HepG2 (cell line): ENCODE measurements at places on chromosomes 11 and 22.
A peak's percentile ranks its signal among the peaks of the same experiment; 100 is the strongest.

GRCh38 chr22:33897448-33897835 is 22.8 kb downstream of the LARGE1 start:
- no peak for DNase-seq

GRCh38 chr11:32052215-32052614 is 38.7 kb upstream of the RCN1 start:
- DNase-seq: peak; percentile 18

DNA sequence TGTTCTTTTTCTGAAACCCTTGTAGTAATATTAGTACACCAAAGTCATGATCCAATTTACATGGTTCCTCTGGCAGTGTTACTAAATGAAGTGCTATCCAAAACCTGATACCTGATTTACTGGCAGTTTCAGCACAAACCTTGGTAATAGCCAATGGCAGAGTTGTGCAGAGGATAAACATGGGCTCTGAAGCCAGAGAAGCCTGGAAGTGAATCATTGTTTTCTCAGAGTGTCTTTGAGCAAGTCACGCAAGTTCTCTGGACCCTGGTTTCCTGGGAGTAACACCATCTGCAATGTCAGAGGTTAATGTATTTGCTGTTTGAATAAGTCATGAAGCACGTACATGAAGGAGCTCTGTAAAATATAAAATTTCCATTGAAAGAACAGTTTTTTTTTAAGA is 222.3 kb upstream of the NARS2 start:
- no peak for DNase-seq

- no peak for DNase-seq
These were observed 48.1 kb upstream of the SPATA19 start for GRCh38 chr11:133893381-133893780.

DNA sequence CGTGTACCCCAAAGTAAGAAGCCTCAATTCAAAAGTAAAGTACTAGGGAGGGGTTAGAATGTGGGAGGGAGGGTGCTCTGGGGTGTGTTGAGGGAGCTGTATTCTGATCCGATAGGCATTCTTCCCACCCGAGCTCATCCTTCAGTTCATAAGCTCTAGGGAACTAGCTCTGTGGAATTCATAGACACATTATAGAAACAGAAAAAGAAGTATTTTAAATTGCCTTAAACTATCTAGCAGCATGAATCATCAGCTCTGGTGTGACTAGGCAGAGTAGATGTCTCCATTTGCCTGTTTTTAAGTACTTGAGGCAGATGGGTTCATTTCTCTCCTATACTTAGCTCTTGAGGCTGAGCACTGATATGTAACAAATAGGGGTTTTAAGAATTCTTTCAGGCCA is 7.3 kb upstream of the SGSM3 start:
- no peak for DNase-seq

DNA sequence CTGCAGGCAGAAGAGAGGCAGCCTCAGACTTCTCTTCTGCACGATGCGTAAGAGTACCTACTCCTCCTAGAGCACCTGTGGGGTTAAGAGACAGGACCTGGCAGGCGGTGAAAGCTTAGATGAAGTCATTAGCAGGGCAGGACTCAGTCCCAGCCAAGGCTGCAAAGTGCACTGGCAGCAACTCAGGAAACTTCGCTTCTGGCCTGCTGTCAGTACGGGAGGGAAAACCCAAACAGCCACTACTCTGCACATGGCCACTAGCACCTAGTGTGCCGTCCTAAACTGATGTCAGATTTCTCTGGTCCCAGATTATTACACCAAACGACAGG is 8.8 kb upstream of the KLHL35 start:
- no peak for DNase-seq

- DNase-seq: no peak
These were observed 134.0 kb upstream of the SYN3 start for GRCh38 chr22:33192156-33192555.

GRCh38 chr11:121494355-121495099 is 41.8 kb upstream of the SORL1-AS1 start:
- DNase-seq: no peak

DNA sequence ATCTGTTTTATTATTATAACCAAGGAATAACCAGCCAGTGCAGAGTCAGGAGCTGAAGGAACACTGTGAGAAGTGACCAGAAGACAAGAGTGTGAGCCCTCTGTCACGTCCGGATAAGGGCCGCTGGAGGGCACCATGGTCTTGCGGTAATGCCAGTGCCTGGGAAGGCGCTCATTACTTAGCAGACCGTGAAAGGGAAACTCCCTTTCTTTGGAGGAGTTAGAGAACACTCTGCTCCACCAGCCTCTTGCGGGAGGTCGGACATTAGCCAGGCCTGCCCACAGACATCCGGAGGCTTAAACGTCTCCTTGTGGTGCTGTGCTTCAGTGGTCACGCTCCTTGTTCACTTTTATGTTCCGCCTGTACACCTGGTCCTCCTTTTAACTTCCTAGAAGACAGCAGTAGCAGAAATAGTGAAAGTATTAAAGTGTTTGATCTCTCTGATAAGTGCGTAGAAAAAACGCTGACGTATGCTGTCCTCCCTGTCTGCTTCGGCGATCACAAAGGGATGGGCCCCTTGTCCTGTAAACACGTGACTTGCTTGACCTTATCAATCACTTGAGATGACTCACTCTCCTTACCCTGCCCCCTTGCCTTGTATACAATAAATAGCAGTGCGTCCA is 120.6 kb upstream of the LMO1 start:
- DNase-seq: no peak

DNA sequence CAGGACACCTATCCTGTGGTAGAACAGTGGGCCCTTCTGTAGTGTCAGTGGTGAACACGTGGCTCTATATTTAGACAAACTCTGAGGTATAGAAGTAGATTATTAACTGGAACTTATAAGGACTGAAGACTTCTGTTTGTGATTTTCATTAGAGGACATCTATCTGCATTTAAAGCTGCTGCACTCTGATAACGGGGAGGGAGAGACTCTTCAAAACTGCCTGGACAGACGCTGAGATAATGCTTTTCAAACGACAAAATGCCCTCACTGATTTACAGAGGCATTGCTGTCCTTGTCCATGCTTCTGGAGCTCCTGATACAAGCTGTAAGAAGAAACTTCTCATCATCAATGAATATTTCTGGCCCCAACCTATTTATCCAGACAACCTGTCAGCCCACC is 425.2 kb downstream of the OPCML start:
- DNase-seq: no peak

- DNase-seq: no peak
These were observed 93.5 kb downstream of the CCDC81 start for GRCh38 chr11:86468169-86468568.

DNA sequence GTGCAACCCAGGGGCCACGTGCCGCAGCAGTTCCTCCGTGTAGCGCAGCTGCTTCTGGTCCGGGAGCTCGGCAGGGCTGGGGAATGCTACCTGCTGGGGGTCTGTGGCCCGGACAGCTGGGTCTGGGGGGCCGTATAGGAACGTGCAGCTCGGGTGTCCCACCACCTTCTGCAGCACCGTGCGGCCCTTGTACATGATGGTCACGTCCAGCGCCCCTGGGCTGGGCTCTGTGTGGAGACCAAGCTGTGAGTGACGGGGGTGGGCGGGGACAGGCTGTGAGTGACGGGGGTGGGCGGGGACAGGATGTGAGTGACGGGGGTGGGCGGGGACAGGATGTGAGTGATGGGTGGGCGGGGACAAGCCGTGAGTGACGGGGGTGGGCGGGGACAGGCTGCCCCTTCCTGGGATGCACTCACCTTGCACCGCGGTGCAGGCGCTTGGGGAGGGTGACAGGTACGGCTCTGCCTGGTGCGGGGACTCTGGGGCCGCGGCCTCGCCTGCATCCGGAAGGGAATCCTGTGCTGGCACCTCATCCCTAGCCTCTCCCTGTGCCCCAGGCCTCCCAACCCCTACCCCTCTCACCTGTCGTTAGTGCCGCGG is 2.3 kb downstream of the IRF7 start:
- DNase-seq: no peak

GRCh38 chr22:27718186-27719035 is 83.1 kb downstream of the MN1 start:
- peak; percentile 25 for DNase-seq

- DNase-seq: no peak
These were observed 2.1 kb upstream of the ATF4 start for GRCh38 chr22:39518144-39518786.

DNA sequence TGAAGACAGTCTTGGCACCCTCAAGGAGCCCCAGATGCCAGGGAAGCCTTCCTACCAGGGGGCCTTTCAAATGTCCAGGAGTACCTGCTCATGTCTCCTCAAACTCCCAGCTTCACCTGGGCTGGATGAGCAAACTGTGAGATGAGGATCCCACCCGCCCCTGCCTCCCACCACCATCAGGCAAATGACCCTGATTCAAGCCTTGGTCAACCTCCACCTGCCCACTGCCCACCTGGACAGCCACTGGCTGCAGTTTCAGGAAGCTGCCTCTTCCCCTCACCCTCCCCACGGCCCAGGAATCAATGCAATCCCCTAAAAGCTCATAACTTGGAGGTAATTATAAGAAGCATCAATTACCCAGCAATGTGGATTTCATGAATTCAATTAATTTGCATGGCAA is 122.7 kb downstream of the BUD13 start:
- no peak for DNase-seq

- no peak for DNase-seq
These were observed 112.3 kb downstream of the TMPRSS5 start for GRCh38 chr11:113593698-113594308.

- no peak for DNase-seq
These were observed 38.7 kb downstream of the NARS2 start for GRCh38 chr11:78535920-78536319.

GRCh38 chr11:63569570-63569969 is 6.4 kb upstream of the PLAAT2 start:
- DNase-seq: no peak

DNA sequence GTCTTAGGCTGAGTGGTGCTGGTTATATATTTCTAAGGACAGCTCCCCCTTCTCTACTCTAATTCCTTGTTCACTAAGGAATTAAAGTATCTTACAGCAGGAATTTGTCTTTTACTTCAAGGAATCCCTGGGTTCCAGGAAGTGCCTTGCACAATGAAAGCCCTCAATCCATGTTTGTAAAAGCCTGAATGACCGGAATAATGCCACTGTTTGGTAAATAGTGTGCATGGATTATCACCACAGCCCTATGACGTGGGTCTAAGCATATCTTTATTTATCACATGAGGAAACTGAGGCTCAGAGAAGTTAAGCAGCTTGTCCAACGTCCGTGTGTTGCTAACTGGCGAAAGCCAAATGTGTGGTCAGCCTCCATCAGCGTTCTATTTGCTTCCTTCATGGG is 135.7 kb upstream of the NAV2 start:
- DNase-seq: no peak

DNA sequence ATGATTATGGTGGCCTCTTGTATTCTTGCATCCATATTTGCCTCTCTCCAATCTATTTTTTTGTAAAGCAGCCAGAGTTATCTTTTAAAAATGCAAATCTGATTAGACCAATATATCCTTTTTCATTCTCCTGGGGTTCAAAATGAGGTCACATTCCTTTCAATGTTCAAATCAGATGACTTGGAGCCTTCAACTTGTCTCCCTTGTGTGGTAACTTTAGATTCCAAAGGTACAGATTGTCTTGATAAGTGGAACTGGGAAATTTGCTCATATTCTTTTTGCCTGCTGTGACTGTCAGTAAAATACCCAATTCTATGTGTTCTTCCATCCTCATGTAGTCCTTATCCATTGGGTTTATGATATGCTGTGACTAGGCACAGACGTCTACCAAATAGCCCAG is 15.1 kb upstream of the CAPRIN1 start:
- DNase-seq: peak; percentile 55

DNA sequence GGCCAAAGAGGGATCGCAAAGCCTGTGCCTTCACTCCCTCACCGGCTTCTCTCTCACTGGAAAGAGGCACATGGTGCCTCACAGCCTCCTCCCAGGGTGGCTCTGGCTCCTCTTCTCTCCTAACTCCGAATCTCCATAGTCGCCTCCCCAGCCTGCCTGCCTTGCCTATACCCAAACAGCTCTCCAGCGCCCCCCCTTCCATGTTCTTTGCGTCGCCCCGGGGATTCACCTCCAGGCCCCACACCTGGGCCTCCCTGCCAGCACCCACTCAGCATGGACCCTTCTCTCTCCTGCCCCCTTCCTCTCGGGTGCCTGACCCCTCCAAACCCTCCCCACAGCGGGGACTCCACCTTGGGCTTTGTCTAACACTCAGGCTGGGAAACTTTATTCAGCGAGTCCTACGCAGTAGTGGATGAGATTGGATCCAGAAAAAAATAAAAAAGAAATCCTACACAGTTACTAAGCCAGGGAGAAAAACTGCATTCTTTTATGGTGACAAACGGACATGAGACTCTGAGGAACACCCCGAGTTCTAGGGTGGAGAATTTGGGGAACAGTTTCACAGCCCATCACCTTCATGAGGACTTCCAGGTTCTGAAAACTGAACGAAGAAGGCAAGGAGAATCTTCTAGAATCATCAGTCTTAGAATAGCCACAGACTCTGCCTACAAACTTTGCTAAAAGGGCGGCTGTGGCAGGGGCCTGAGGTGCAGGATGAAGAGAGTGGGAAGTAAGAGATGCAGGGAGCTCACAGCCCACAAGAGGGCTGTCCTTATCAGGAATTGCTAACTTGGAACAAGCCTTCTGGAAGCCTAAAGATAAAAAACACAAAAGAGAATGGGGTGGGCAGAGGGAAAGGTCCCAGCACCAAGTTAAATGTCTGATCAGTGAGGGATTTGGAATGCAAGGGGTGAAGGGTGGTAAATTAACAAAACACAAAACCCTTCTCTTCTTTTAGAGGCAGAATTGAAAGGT is 5.3 kb downstream of the PPM1F start:
- peak; percentile 27 for DNase-seq

DNA sequence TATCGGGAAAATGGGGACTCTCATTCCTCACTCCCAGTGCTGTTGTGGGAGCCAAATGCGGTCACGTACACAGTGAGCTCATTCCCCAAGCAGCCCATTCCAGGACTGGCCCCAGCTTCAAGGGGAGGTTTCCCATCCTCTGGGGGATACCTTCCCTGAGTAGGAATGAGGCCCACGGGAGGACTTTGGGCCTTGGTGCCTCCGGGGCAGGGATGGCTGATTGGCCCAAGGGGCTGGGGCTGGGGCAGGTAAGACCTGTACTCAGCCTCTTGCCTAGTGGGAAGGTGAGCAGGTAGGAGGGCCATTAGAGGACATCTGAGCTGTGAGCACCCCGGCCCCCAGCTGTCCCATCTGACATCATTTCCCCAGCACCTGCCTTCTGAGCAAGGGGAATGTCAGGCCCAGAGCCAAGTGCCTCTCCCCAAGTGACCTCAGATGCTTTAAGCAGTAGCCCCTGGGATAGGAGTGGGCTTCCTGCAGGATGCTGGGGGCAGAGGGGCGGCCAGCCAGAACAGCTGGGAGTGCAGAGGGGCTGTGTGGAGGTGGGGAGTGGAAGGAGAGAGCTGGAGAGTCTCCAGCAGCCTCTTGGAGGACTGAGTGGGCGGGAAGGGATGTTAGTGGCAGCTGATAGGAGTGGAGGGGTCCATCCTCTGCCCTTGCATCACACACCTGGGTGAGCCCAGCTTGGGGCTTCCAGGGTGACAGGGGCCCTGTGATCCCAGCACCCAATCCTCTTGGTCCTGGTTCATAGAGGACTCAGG is 58.4 kb downstream of the CD82 start:
- no peak for DNase-seq
